HEK293T (cell line): ENCODE measurements at places on chromosomes 6 and 20.

- DNase-seq, result no peak
Observed at GRCh38 chr20:48709744-48710143, 118.1 kb downstream of the PREX1 start.

GRCh38 chr20:63957690-63958441 is 1.6 kb upstream of the UCKL1 start:
- peak; percentile 20 for DNase-seq

GRCh38 chr20:36421641-36422040 is 115.5 kb downstream of the DLGAP4 start:
- DNase-seq, result no peak

DNA sequence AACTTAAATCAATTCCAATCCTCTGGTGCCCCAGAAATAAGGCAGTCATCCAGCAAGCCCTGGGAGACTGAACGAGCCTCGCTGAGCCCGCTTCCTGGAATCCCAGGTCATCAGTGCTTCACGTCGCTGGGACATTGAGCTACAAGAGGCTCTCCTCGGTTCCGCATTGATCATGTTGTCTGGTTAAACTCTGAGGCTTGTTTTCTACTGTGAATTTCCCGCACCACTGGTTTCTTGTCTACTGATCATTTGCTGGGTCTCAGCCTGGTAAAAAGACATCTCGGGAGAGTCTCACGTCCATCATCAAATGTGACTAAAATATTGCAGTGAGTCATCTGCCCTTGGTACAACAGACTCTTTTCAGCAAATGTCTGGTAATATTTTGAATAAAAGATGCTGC is 569.2 kb downstream of the QKI start:
- DNase-seq, result no peak

DNA sequence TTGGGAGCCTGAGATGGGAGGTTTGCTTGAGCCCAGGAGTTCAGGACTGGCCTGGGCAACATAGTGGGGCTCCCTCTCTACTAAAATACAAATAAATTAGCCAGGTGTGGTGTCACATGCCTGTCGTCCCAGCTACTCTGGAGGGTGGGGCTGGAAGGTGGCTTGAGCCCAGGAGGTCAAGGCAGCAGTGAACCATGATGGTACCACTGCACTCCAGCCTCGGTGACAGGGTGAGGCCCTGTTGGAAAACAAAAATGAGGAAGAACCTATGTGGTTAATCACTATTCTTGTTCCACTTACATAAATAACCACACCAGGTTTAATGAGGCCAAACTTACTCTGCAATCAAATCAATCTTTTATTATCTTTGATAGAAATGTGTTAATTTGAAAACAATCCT is 5.4 kb downstream of the PPDPF start:
- DNase-seq, result no peak

- no peak for DNase-seq
Observed at GRCh38 chr20:17129089-17129488, 97.8 kb upstream of the PCSK2 start.

DNA sequence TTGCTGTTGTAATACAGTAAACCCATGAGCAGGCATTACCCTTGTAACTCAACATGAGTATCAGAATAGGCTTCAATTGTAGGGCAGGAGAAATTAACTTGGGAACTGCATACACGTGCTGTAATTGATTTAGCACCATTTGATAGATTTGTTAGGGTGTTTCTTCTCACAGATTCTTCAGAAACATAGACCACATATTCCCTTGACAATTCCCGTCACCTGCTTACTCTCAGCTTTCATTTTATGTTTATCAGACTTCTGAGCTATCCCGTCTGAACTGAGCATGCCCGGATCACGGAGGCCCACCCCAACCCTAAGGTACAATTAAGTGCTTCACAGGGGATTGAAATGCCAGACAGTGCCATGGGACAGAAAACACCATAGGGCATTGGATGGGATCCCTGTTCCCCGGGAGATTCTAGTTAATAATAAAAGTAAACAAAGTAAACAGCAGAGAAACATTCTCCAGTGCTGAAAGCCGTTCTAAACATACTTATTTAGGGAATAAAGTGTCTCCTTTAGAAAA is 179.7 kb downstream of the PHACTR1 start:
- DNase-seq, result no peak

- peak; percentile 34 for DNase-seq
Observed at GRCh38 chr6:26457264-26457805, 420 bp upstream of the BTN2A1 start.

GRCh38 chr20:17843246-17844132 is 125.1 kb downstream of the SNX5 start:
- no peak for DNase-seq

GRCh38 chr20:59075934-59076508 is 33.4 kb upstream of the PRELID3B start:
- DNase-seq, result no peak

DNA sequence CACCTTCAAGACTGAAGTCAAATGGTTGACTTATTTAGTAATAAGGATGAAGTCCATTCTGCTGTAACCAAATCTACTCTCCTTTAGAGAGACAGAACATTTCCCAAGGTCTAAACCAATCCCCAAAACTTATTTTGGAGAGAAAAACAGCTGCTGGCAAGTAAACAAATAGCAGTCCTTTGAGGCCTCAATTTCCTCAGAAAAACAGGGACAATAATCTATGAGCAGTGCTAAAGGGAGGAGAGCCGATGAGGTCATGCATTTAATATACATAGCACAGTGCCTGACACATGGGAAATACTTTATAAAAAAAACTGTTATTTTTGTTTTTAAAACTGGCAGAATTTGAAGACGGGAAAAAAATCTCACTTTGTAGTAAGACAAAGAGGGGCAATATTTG is 526.0 kb downstream of the EPM2A start:
- no peak for DNase-seq

DNA sequence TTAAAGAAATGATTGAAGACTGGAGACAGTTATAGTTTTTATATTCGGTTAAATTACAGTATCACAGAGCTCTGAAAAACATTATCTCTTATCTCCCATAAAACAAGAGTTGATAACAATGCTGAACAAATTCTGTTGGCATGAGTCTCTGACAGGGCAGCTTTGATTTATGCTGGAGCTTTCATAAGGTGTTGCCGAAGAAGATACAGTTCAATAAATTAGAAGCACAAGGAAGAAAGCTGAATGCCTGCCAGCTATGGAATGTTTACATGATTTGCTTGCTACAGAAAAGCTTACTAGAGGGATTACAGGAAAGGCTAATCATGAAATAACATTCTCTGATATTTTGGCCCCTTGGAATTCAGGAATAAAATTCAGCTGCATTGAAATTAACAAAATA is 431.9 kb upstream of the GJE1 start:
- no peak for DNase-seq
